Suprapubic skin (tissue), 4 donors: ENCODE measurements at places on chromosomes 5 and 9.
A peak's percentile ranks its signal among the peaks of the same experiment; 100 is the strongest.

DNA sequence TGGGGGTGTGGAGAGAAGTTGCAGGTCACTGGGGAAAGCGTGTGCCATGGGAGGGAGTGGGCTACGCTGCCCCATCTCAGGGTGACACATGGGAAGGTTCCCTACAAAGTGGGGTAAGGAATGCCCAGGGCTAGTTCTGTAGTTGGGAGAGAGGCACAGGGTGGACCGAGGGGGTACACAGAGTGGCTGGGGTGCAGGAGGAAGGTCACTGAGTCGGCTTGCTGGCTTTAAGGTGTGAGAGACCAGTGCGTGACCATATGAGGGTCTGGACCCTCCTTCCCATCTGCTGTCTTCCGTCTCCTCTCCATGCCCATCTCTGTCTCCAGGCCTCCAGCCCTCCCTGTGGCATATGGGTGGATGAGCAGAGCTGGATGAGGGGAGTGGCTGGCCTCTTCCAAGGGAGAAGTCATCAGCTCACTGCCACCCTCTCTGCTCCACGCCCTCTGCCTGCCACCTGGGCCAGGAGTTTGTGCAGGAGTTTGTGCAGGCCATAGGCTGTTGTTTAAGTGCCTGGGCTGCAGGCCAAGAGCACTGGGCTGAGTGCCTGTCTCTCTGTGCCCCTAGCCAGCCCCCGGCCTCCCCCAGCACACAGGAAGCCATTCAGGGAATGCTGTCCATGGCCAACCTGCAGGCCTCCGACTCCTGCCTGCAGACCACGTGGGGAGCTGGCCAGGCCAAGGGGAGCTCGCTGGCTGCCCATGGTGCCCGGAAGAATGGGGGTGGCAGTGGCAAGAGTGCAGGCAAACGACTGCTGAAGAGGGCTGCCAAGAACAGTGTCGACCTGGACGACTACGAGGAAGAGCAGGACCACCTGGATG lies 96.8 kb downstream of the PHF2 start:
- peak; percentile 62 for DNase-seq

GRCh38 chr5:147413266-147413665 lies 96.6 kb downstream of the DPYSL3 start:
- no peak for DNase-seq

GRCh38 chr5:168432903-168433302 lies 53.4 kb upstream of the RARS1 start:
- no peak for DNase-seq

- DNase-seq, result no peak
Observed at GRCh38 chr5:124596595-124597421, 149.6 kb downstream of the ZNF608 start.

- no peak for DNase-seq
Observed at GRCh38 chr9:33684831-33685230, 110.5 kb upstream of the PRSS3 start.

- DNase-seq, result no peak
Observed at GRCh38 chr5:113124265-113124664, 147.7 kb downstream of the DCP2 start.

DNA sequence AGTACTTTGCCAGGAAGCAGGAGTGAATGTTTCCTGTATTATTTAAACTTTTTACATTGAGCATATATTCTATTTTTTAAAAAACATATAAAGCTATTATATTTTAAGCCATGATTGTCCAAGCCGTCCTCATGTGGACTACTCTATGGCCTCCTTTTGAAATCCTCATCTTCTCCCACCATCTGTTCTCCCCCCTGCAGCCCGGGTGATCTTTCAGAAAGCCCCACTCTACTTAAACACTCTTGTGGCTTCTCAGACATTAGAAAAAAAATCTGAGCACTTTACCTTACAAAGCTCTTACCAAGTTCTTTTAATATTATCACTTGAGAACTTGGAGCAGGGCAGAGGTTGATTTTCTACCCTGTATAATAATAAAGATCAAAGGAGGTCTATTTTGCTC lies 95.4 kb downstream of the CAVIN4 start:
- DNase-seq, result no peak

- DNase-seq, result no peak
Observed at GRCh38 chr5:175464074-175464941, 14.1 kb upstream of the SFXN1 start.

- no peak for DNase-seq
Observed at GRCh38 chr5:158819840-158820620, 279.7 kb downstream of the EBF1 start.
